ENCODE measurements at places on chromosomes 3 and 15. TPM values are rescaled to one million over a fixed set of nuclear protein-coding genes. Genes with fewer than 3 reads are reported as not detected.

ATP10A gene
- 17.6 TPM for total RNA-seq

KBTBD12 gene
- not detected for total RNA-seq

CHL1 gene
- total RNA-seq, result not detected

HTR3E gene
- not detected for total RNA-seq

CNTN3 gene
- total RNA-seq, result not detected

RTP3 gene
- total RNA-seq, result not detected

ABI3BP gene
- total RNA-seq, result not detected

CCR3 gene
- not detected for total RNA-seq

PARP15 gene
- 43.8 TPM for total RNA-seq

CLDN16 gene
- not detected for total RNA-seq

TMF1 gene
- total RNA-seq, result 97.9 TPM

IGSF11 gene
- 0.57 TPM for total RNA-seq

TYRO3 gene
- total RNA-seq, result 0.24 TPM

ZMYND10 gene
- 1.2 TPM for total RNA-seq

PDCD10 gene
- total RNA-seq, result 27.6 TPM

P2RY1 gene
- total RNA-seq, result 0.06 TPM

HMG20A gene
- 23.4 TPM for total RNA-seq

MGA gene
- total RNA-seq, result 35.7 TPM

ANKRD34C gene
- not detected for total RNA-seq

P3H2 gene
- total RNA-seq, result not detected

HESX1 gene
- not detected for total RNA-seq

CLDN1 gene
- total RNA-seq, result not detected

ACKR2 gene
- total RNA-seq, result not detected

CSPG4 gene
- total RNA-seq, result not detected

CLCN2 gene
- total RNA-seq, result 3.9 TPM

FBXO40 gene
- total RNA-seq, result not detected

FEZF2 gene
- total RNA-seq, result not detected

MUSTN1 gene
- total RNA-seq, result 6.7 TPM

HRH1 gene
- not detected for total RNA-seq

CCR1 gene
- total RNA-seq, result 0.86 TPM

PPP1R14D gene
- total RNA-seq, result not detected

THUMPD3 gene
- 84.1 TPM for total RNA-seq

DOCK3 gene
- total RNA-seq, result 2.8 TPM

RBPMS2 gene
- not detected for total RNA-seq

IMPDH2 gene
- total RNA-seq, result 117 TPM

GREM1 gene
- not detected for total RNA-seq

CHST2 gene
- 2.7 TPM for total RNA-seq

SERPINI1 gene
- 0.25 TPM for total RNA-seq

MCTP2 gene
- total RNA-seq, result 11.2 TPM

NR1I2 gene
- total RNA-seq, result 0.19 TPM

CCK gene
- not detected for total RNA-seq

BDH1 gene
- total RNA-seq, result 13.6 TPM
